ENCODE measurements at places on chromosomes 6 and 20.

DNA sequence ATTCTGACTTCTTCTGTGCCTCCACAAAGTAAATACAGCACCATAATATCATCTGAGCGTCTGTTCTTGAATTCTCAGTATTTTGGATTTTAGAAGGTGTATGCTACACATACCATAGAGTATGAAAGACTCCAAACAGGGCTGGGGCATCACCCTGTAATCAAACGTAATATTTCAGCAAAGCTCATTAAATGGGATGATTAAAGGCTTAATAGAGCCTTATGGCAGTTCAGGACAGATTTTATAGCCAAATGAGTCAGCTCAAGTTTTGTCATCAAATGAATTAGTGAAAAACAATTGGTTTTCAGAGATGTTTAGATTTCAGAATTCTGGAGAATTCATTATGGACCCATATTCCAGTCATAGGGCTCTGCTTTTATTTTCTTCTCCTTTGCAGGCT, 68.9 kb downstream of the TULP4 start:
- DNase-seq: no peak

- DNase-seq: no peak
Observed at GRCh38 chr6:132400555-132400882, 756 bp downstream of the MOXD1 start.

DNA sequence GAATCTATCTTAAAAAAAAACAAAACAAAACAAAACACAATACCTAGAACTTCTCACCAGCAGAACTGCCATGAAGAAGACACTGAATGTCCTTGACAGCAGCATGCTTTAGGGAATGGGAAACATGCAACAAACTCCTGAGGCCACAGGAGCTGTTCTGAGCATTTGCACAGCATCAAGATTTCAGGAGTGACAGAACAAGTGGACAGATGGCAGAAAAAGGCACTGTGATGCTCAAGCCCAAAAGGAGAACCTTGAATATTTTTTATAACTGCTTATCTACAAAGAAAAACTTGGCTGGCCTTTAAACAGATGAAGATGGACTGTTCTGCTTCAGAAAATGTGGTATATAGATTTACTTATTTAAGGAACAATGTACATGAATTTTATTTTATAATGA, 158.9 kb downstream of the RALGAPA2 start:
- DNase-seq: no peak

GRCh38 chr6:129894921-129895320, 33.8 kb upstream of the TMEM244 start:
- no peak for DNase-seq

All from C1 segment of cervical spinal cord (tissue), 14 donors.